ENCODE measurements at places on chromosomes 7 and 10.
A peak's percentile ranks its signal among the peaks of the same experiment; 100 is the strongest.

GRCh38 chr7:103666326-103666725 is 220.3 kb upstream of the SLC26A5 start:
- no peak for DNase-seq

GRCh38 chr7:151597541-151598444 is 78.1 kb upstream of the RHEB start:
- no peak for DNase-seq

- DNase-seq, result no peak
Measured at GRCh38 chr7:140439359-140439758, 35.5 kb downstream of the RAB19 start.

DNA sequence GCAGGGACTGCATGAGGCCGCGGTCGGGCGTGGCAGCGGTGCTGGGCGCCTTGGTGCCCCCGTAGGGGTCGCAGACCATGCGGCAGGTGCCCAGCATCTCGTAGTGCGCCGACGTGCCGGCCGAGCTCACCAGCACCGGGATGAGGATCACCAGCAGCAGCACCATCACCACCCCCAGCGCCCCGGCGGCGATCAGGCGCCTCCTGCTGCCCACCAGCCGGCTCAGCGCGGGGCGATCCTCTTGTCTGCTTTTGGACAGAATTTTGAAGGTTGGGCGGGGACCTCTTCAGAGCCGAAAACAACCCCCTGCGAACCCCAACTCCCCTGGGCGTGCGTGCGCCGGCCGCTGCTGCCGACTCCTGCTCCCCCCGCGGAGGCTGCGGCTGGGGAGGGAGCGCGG is 779 bp downstream of the C1QL3 start:
- DNase-seq, result peak; percentile 2

GRCh38 chr10:79304479-79305087 is 42.7 kb upstream of the PPIF start:
- no peak for DNase-seq

DNA sequence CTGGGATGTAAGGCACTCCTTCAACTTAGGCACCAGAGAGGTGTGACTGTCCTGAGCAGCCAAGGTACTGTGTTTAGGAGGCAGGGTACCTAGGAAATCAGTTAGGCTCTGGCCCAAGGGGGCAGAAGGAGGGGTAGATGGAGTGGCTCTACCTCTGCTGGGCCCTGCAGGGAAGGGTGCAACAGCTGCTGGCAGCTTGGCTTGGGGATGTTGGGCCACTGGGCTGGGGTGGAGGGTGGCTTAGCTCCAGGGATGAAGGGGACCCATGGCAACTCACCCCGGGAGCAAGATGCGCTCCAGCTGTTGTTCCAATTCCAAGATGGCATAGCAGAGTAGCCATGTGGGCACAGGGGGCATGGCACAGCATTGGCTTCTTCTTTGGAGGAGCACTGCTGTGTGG is 42.1 kb downstream of the NEURL1 start:
- no peak for DNase-seq

DNA sequence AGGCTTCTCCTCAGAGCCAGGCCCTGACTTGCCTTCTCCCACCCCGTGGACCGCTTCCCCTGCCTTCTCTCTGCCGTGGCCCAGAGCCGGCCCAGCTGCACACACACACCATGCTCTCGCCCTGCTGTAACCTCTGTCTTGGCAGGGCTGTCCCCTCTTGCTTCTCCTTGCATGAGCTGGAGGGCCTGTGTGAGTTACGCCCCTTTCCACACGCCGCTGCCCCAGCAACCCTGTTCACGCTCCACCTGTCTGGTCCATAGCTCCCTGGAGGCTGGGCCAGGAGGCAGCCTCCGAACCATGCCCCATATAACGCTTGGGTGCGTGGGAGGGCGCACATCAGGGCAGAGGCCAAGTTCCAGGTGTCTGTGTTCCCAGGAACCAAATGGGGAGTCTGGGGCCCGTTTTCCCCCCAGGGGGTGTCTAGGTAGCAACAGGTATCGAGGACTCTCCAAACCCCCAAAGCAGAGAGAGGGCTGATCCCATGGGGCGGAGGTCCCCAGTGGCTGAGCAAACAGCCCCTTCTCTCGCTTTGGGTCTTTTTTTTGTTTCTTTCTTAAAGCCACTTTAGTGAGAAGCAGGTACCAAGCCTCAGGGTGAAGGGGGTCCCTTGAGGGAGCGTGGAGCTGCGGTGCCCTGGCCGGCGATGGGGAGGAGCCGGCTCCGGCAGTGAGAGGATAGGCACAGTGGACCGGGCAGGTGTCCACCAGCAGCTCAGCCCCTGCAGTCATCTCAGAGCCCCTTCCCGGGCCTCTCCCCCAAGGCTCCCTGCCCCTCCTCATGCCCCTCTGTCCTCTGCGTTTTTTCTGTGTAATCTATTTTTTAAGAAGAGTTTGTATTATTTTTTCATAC is 38.0 kb downstream of the LIMK1 start:
- DNase-seq, result no peak

DNA sequence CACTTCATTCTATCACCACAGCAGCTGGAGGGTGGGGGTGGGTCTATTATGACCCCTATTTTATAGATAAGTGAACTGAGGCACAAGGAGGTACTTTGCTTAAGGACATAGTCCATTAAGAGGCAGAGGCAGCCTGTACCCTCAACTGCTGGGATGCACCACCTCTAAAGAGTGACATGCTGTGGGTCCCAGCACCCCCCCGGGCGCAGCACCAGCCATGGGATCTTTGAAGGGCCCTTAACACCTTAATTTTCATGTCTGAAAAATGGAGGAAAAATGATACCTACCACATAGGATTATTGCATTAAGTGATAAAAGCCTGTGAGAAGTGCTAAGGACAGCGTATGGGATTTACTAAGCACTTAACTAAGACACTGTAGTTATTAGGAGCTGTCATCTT is 15.4 kb downstream of the ADCYAP1R1 start:
- no peak for DNase-seq

DNA sequence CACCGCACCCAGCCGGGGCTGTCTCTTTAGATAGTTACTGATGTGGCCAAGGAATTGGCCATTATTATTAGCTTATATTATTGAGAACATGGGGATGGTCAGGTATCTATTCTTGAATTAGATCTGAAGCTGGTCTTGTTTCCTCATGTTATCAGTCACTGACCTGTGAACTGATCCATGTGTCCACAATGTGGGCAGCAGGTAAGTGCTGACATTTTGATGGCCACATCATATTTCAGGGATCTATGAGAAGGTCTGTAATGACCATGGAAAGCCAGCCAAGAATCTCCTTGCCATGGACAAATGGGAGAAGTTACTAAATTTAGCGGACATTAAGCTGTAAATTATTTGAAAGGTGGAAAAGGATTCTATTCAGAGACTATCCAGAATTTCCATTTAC is 61.4 kb downstream of the GBF1 start:
- no peak for DNase-seq

- no peak for DNase-seq
Measured at GRCh38 chr10:49076741-49077521, 38.4 kb downstream of the VSTM4 start.

DNA sequence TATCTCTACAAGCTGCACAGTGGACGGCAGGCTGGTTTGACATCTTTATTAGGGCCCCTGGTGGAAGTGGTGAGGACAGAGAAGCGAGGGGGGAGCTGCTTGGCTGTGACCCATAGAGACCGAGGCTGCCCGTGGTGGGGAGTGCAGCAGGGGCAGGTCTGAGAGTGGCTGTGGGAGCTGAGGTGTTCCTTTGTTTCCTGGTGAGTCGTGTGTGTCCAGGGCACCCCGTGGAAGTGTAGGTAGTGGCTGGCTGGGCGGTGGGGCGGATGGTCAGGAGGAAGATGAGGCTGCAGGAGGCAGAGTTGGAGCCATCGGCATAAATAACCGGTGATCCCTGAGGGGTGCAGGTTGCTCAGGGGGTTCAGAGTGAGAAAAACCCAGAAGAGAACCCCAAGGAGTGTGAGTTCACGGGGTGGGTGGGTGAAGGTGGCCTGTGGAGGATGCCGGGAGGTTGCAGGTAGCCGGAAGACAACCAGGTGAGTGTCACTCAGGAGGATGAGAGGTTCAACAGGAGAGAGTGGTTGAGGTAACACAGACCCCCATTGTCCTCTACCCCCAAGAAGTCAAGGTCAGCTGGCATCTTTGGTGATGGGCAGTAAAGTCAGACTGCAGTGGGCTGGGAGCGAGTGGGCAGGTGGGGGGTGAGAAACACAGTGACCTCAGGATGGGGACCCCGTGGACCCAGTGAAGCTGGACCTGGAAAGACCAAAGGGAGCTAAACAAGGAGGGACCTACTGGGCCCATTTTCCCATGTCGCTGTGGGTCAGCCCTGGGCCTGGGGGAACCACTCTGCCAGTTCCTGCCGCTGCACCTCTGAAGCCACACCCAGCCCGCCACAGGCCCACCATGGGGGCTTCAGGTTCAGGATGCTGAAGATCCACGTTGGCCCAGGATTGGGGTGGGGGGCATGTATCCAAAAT is 7.8 kb downstream of the ATP6V0E2 start:
- no peak for DNase-seq

DNA sequence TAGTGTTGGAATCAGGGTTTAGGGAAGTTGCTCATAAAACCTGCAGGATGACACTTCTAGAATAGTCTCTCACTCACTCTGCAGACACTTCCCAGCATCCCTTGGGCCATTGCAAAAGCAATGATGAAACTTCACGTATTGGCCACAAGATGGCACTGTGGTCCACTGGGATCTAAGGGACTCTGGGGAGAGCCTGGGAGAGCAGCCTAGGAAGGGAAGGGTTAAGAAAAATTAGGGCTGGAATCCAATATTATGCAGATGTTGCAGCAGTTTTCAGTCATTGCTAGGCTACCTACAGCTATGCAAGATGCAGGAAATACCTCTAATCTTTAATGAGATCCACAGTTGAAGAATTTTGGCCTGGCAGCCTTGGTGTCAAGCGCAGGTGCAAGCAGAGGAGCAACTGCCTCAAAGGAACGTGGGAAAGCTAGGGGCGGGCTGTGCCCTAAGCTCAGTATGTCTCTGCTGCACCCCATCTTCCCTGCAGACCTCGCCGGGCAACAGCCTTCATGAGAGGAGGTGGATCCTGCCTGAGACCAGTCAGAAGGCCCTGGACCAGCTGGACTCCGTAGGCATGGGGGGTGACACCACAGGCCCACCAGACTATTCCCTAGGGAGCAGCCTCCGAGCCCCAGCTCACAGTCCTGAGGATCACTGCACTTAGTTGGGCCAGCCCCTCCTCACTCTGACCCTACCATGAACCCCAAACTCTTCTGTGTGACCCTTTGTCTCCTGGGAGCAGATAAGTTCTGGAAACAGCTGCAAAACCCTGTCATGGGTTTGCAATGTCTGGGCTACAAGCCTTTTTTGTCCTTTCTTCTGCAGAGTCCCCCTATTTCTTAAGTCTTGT is 127.9 kb upstream of the PRSS58 start:
- peak; percentile 52 for DNase-seq

DNA sequence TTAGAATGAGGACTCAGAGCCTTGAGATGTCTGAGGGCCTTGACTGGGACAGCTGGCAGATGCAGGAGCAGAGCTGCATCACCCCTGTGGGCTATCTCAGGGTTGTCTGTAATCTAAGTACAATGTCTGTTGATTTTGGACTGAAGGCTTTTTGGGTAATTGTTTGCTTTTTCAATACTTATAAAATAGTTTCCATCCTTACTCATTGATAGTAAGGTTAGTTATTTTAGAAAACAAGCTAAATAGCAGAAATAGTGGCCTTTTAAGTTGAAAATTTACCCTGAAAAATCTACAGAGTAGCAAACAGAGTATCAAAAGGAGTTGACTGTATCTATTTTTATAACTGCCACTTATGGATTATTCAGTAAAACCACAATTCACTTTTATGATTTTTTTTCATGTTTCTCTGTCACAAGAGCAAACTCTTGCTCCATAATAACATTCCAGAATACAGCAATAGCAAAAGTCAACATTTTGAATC is 179.7 kb downstream of the CFTR start:
- DNase-seq, result no peak

DNA sequence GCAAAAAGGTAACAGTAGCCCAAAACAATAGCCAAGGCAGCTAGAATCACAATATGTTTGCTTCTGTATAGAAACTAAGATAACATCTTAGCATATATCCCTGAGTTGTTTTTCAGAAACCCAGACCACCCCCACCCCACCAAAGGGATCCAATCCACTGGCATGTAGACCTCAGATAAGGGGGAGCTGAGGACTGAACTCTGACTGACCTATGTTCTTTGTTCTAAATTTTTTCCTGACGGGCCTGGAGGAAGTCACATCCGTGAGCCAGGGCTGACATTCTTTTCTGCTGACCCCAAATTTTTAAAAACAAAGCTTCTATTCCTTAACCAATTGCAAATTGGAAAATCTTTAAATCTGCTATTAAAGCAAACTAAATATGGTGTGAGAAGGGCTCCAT is 493.9 kb upstream of the IGFBP3 start:
- DNase-seq, result no peak

GRCh38 chr10:124827474-124827873 is 25.9 kb downstream of the ABRAXAS2 start:
- DNase-seq, result peak; percentile 21

DNA sequence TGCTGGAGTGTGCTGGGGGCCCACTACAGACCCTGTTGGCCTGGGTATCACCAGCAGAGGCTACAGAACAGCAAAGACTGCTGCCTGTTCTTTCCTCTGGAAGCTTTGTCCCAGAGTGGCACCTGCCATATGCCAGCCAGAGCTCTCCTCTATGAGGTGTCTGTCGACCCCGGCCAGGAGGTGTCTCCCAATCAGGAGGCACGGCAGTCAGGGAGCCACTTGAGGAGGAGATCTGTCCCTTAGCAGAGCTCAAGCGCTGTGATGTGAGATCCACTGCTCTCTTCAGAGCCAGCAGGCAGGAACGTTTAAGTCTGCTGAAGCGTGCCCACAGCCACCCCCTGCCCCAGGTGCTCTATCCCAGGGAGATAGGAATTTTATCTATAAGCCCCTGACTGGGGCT is 316.2 kb downstream of the ETV1 start:
- no peak for DNase-seq

DNA sequence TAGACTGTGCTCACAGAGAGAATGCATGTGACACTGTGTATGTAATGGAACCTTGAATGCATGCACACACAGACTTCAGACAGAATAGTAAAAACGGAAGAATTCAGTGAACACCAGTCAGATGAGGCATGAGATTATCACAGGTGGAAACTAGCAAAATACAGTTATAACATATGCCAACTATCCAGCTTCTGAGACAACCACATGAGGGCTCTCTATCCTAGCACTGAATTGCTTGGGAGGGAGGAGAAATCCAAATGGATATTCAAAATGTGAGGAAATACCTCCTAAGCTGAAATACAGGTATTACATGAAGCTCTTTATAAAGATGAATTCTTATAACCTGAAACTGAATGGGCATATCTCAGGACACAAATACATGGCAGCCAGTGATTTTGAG is 30.6 kb downstream of the GARS1 start:
- no peak for DNase-seq

DNA sequence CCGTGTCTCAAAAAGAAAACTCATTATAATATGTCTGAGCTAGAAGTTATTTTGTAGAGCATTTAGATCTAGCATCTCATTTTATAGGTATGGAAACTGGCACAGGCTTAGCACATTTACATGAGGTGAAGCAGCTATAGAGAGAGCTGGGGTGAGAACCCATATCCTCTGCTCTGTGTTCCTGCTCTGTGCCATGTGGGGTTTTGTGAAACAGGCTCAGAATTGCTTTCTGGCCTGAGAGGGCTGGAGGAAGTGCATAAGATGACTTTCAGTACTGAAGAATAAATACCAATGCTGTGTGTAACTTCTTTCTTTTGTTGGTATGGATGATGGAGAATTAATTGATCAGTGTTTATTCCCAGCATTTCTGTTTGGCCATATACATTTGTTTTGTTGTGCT is 159.1 kb downstream of the LRRC4 start:
- DNase-seq, result no peak

- no peak for DNase-seq
Measured at GRCh38 chr7:10245406-10245805, 728.3 kb upstream of the PHF14 start.

Data from CD4-positive, alpha-beta T cell treated with Interleukin-2 at 100 ng/mL for 4 hours (primary cell).